ENCODE measurements at places on chromosomes 5 and 9. TPM values are rescaled to one million over a fixed set of nuclear protein-coding genes. Genes with fewer than 3 reads are reported as not detected.

KCNN2 gene
- 0.17 TPM for total RNA-seq

SKP2 gene
- total RNA-seq = 154 TPM

CCL27 gene
- not detected for total RNA-seq

KCNIP1 gene
- 3.6 TPM for total RNA-seq

OLFML2A gene
- total RNA-seq = 2.9 TPM
